ENCODE measurements at places on chromosomes 2 and 18. TPM values are rescaled to one million over a fixed set of nuclear protein-coding genes. Genes with fewer than 3 reads are reported as not detected.

The PTPRN gene
- 0.58 TPM for total RNA-seq

The BOLL gene
- not detected for total RNA-seq

The MAB21L4 gene
- not detected for total RNA-seq

The CD302 gene
- total RNA-seq: 47.1 TPM

The ZRANB3 gene
- 9.5 TPM for total RNA-seq

The CCDC74B gene
- 7.5 TPM for total RNA-seq

The CFC1 gene
- total RNA-seq: not detected

The CYRIA gene
- total RNA-seq: 16.7 TPM

The ALK gene
- total RNA-seq: 0.18 TPM

The COL3A1 gene
- total RNA-seq: 191 TPM

The TXNDC2 gene
- total RNA-seq: not detected

The PLGLB1 gene
- total RNA-seq: 8.9 TPM

The LINC00305 gene
- total RNA-seq: not detected

The SCN2A gene
- 1.9 TPM for total RNA-seq

The LYPD6B gene
- total RNA-seq: not detected

The PDE1A gene
- 45.7 TPM for total RNA-seq

The FIGN gene
- total RNA-seq: 22.2 TPM

The AQP12B gene
- not detected for total RNA-seq

The EFHD1 gene
- 41.9 TPM for total RNA-seq

The SLC4A3 gene
- 6.7 TPM for total RNA-seq

The SLC14A1 gene
- total RNA-seq: 5.5 TPM

The SNORC gene
- total RNA-seq: 12.0 TPM

The MBP gene
- total RNA-seq: 2,463 TPM

The ASTL gene
- 0.31 TPM for total RNA-seq

The PPIL3 gene
- total RNA-seq: 35.1 TPM

The CAPN14 gene
- 0.36 TPM for total RNA-seq

The BCL11A gene
- 1.6 TPM for total RNA-seq

The COBLL1 gene
- total RNA-seq: 119 TPM

The NYAP2 gene
- total RNA-seq: 0.22 TPM

The SMYD1 gene
- total RNA-seq: 0.49 TPM

The NT5DC4 gene
- not detected for total RNA-seq

The CCDC74A gene
- total RNA-seq: 12.8 TPM

The ANKRD62 gene
- total RNA-seq: not detected

The RESP18 gene
- not detected for total RNA-seq

The CROCC2 gene
- total RNA-seq: 0.18 TPM

The MARCO gene
- 22.0 TPM for total RNA-seq

The CYB5A gene
- 117 TPM for total RNA-seq

The CLEC4F gene
- total RNA-seq: 1.7 TPM

The STPG4 gene
- 0.89 TPM for total RNA-seq

The HOXD13 gene
- not detected for total RNA-seq

The CTAGE1 gene
- not detected for total RNA-seq

The ANKRD12 gene
- 164 TPM for total RNA-seq

The GCKR gene
- 0.71 TPM for total RNA-seq

The NAT8 gene
- total RNA-seq: not detected

The PRSS56 gene
- not detected for total RNA-seq

The TEKT4 gene
- total RNA-seq: not detected

The SLC38A11 gene
- total RNA-seq: 1.2 TPM

The PTMA gene
- total RNA-seq: 779 TPM

The BABAM2 gene
- 38.2 TPM for total RNA-seq
